NCI-H446 treated with DMSO at 0.1 percent for 48 hours (cell line): ENCODE measurements at places on chromosomes 12 and 14.

- DNase-seq, result no peak
These were observed 98.3 kb upstream of the CPNE8 start for GRCh38 chr12:39003541-39004155.

DNA sequence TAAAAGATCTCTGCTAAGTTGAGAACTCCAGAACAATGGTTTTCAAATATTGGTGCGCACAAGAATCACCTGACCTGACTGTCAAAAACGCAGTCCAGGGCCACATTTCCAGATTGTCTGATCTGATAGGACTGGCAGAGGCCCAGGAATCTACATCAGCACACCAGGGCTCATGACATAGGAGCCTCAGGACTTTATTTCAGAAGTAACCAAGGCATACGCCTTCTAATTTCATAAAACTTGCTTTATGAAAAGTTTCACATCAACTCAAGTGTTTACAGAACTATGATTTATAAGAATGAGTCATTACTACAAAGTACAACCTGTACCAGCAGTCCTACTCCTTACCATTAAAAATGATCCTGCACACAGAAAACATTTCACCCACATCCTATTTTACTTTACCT is 47.7 kb upstream of the PTPRO start:
- no peak for DNase-seq

- no peak for DNase-seq
These were observed 69.8 kb downstream of the CAPZA3 start for GRCh38 chr12:18807714-18808113.

DNA sequence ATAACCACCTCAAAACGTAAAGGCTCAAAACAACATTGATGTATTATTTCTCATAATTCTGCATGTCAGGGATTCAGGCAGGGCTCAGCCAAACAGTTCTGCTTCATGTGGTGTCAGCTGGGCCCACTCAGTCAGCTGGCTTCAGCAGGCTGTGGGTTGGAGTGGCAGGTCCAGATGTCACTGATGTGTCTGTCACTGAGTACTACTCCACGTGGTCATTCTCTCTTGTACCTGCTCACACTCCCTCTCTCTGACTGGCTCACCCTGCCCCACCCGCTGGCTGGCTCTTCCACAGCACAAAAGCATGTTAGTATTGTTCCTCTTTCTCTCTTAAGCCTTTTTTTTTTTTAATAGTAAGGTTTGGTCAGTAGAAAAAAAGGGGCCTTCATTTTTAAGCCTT is 182.4 kb downstream of the DICER1 start:
- DNase-seq, result no peak

DNA sequence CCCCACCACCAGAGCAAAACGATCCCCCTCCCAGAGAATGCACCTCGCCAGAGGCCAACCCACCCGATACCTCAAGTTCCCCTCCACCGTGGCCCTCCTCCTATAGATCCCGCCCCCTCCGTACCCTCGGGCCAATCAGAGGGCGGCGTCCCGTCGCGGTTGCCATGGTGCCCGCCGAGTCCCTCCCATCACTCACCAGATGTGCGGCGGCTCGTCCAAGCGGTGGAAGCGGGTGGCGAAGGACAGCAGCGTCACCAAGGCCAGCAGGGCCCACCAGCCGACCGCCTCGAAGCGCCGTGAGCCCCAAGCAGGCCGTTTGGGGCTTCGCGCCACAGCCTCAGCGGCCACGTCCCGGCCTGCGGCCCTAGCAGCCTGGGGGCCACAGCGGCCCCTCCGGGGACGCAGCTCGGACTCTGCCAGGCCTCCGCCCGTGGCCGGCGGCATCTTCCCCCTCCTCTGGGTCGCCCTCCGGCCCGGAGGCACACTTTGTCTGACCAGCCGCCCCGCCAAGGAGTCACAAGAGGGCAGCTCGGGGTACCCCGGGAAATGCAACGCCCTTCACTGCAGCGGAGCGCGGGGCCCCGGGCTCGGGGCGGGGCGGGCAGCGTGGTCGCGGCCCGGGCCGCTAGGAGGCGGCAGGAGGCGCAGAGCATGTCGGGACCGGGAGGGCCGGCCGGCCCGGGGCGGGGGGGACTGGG is at the start of gene POMT2:
TSS of gene POMT2 (minus strand) at position 646 of the 698 bp plus-strand sequence. CDS start at position 444, 202 bp downstream.
- peak; percentile 68 for DNase-seq
